ENCODE measurements at places on chromosomes 6 and 20.

GRCh38 chr6:167568407-167569024 is 243.6 kb downstream of the TTLL2 start:
- DNase-seq, result no peak

GRCh38 chr6:85977661-85978060 is 335.0 kb upstream of the SYNCRIP start:
- DNase-seq, result no peak

DNA sequence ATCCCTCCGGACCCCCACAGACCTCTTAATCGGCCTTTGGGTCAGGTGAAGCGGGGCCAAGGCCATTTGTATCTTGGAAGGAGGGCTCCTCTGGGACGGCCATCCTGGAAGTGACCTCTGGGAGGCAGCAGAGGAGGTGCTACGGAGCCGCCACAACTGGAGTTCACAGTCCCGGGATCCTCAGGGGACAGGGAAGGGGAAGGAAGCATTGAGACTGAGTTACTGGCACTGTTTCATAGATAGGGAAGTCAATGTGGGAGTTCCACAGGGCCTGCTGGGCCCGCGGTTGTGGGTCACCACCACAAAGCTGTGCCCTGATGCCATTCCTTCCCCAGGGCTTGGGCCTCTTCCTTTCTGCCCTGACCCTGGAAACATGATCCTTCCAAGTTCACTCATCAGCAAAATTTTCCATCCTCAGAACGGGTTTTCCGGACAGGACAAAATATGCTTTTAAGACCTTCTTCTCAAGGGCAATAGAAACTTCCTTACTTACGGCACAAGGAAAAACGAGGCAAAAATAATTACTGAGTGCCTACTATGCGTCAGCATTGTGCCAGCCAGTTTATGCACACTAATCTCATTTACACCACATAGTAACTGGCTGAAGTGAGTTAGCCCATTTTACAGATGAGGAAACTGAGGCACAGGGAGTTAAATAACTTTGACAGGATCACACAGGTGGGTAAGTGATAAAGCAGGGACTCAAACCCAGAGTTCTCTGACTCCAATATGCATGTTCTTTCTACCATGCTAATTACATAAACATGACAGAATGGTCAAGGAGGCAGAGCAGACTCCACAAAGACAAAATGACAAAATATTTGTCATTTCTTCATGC is 143.8 kb downstream of the UNC5CL start:
- no peak for DNase-seq

DNA sequence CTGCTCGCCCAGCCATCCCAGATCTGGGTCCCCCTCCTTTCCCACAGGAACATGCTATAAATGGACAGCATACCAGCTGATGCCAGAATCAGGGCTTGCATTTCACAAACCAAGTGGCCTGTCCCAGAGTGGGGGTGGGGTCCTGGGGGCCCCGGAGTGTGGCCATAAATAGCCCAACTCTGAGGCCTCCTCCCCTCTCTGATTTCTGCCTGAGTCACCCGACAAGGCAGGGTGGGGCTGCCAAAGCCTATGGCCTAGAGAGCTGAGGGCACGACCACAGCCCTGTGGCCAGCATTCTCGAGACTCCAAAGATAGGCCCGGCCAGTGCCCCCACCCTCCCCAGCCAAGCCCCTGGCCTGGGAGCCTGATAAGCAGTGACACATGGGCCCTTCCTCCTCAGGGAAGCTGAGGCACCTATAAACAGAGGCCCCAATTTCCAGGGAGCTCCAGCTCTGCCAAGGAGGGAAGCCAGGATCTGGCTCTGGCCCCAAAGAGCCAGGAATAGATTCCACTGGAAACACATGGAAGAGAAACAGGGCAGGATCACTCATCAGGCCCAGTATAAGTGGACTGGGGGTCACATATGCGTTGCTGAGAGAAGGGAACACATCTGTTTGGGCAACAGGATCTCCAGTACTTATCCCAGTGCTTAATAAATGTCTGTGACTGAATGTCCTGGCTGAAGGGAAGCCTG is 20.3 kb downstream of the SNTA1 start:
- DNase-seq, result no peak

- no peak for DNase-seq
Measured at GRCh38 chr6:52588087-52588709, 11.3 kb upstream of the TRAM2 start.

DNA sequence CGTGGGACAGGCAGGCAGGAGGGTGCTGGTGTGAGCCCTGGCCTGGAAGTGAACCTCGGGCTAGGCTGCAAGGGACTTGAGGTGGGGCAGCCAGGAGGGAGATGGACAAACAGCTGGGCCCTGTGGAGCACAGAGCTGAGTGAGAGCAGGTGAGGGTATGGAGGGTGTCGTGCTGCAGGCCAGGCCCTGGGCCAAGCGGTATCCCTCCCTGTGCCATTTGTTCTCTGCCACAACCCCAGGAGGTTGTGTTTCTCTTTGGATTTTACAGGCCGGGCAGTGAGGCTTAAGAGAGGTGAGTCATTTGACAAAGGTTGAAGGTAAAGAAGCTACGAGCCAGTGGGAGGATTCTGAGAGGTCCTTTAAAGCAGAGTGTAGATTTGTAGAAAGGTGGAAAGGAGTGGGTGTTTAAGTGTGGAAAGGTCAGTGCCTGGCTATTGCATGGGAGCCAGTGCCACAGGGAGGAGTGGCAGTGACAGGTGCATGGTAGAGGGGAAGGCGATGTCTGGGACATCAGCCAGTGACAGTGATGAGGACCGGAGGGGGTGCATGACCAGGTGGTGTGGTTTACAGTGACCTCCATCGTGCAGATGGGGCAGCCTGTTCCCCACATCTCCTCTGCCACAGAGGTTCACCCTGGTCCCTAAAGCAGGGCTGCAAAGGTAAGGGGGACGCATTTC is 39.8 kb downstream of the GMPR start:
- DNase-seq, result no peak

GRCh38 chr6:105695461-105695860 is 292.6 kb upstream of the PREP start:
- DNase-seq, result no peak

DNA sequence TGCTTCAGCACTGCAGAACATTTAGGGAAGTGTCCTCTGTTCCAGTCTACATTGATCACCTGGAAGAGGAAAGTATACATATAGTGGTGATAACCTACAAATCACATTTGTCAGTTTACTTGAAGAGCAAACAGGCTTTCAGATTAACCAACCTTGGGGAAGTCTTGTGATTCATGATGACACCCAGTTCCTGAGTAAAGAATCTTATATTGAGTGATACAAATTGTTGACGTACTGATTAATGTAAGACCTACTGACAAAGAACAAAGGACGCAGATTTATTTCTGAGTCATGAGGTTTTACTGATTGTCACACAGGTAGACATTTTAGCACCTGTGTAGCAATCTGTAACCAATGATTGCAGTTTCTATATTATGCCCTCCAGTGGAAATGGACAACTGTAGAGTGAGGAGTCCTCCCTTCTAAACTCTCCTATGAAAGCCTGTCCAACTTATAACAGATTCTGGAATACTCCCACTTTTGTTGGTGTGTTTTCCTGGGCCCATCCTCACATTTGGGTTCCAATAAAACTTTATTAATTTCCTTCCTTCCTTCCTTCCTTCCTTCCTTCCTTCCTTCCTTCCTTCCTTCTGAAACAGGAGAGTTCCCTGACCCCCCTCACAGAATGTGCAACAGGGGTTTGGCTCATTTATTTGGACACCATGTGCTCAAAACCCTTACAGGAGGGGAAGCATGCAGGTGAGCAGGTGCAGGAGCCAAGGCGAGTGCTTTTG is 113.5 kb downstream of the SLC35B3 start:
- DNase-seq, result no peak

DNA sequence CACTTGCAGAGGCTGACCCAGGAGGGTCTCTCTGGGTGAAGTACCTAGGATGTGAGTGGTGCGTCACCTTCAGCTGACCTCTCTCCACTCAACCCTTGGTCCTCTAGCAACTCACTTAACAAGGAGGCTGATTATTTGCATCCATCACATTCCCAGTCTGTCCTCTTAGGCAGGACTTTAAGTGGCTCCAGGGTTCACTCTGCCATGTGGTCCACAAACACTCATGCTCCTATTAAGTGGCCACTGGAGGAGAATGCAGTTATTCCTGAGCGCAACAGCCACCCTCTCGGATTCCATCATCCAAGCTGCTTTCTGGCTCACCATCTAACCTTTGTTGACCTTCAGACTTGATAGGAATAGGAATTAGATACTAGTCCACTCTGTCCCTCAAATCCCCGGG is 61.1 kb upstream of the SCAF8 start:
- DNase-seq, result no peak

DNA sequence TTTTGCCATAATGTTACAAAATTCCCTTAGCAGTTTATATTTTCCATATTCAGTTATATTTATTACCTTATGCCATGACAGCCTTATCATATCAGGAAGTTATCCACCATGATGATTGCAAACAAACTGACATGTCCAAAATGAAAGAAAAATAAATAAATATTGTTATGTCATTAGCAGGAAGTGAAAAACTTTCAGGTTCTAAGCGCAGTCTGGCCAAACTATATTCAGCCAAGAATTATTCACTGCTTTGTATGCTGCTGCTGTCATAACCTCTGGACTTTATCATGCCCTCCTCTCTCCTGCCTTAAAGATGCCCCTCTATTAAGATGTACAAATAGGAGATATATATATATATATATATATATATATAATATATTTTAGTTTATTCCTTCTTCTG is 27.7 kb upstream of the DEFB112 start:
- no peak for DNase-seq

GRCh38 chr6:154510144-154510905 is at the start of gene CNKSR3:
TSS of gene CNKSR3 (minus strand) at chr6:154510685. CDS start at chr6:154510114, 571 bp downstream.
- DNase-seq, result peak; percentile 84

GRCh38 chr6:148964467-148964866 is 217.6 kb downstream of the UST start:
- DNase-seq, result no peak

GRCh38 chr6:14478381-14479225 is 361.0 kb downstream of the CD83 start:
- no peak for DNase-seq

- no peak for DNase-seq
Measured at GRCh38 chr6:128414943-128415342, 105.5 kb downstream of the PTPRK start.

DNA sequence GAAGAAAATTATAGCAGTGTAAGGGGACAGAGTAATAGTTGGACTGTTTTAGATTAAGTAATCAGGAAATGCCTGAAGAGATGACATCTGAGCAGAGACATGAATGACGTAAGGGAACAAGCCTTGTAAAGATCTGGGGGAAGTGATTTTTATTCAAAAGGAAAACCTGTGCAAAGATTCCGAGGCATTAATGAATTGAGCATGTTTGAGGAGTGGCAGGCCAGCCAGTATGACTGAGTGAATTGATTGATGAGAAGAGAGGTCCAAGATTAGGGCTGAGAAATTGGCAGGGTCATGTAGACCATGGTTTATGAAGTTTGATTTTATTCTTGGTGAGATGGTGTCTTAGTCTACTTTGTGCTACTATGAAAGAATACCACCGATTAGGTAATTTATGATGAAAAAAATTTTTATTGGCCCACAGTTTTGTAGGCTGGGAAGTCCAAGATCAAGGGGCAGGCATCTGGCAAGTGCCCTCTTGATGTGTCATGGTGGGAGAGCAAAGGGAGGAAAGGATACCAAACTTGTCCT is 95.1 kb downstream of the LIN28B start:
- DNase-seq, result no peak

DNA sequence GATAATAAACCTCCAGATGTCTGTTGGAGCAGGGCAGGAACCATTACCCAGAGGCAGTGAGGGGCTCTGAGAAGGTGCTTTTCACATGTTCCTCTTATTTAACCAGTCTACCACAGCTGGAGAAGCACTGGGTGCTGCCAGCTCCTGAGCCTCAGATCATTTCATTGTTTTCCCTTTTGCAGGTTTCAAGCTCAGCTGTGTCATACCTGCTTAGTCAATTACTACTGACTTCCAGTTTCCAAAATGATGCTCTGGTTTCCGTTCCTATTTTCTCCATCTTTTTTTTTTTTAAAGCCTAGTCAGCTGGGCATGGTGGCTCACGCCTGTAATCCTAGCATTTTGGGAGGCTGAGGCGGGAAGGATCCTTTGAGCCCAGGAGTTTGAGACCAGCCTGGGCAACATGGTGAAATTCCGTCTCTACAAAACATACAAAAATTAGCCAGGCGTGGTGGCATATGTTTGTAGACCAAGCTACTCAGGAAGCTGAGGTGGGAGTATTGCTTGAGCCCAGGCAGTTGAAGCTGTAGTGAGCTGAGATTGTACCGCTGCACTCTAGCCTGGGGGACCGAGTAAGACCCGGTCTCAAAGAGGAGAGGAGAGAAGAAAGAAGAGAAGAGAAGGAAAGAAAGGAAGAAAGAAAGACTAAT is 6.7 kb downstream of the FLOT1 start:
- DNase-seq, result no peak

- DNase-seq, result no peak
Measured at GRCh38 chr6:158972241-158973233, 27.5 kb downstream of the RSPH3 start.

GRCh38 chr6:12245763-12246718 is 44.1 kb upstream of the EDN1 start:
- DNase-seq, result no peak

DNA sequence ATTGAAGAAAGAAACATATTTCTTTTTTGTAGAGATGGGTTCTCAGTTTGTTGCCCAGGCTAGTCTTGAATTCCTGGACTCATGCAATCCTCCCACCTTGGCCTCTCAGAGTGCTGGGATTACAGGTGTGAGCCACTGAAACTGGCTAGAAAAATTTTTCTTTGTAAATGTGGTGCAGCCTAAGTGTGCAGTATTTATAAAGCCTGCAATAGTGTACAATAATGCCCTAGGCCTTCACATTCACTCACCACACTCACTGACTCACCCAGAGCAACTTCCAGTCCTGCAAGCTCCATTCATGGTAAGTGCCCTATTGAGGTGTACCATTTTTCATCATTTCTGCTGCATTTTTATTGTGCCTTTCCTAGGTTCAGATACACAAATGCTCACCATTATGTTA is 31.4 kb downstream of the NHSL1 start:
- no peak for DNase-seq

GRCh38 chr6:105253787-105254186 is 74.0 kb upstream of the POPDC3 start:
- no peak for DNase-seq

GRCh38 chr20:22582964-22583772 is 1.2 kb downstream of the FOXA2 start:
- DNase-seq, result no peak

GRCh38 chr20:52039790-52040189 is 151.8 kb downstream of the ZFP64 start:
- DNase-seq, result no peak

DNA sequence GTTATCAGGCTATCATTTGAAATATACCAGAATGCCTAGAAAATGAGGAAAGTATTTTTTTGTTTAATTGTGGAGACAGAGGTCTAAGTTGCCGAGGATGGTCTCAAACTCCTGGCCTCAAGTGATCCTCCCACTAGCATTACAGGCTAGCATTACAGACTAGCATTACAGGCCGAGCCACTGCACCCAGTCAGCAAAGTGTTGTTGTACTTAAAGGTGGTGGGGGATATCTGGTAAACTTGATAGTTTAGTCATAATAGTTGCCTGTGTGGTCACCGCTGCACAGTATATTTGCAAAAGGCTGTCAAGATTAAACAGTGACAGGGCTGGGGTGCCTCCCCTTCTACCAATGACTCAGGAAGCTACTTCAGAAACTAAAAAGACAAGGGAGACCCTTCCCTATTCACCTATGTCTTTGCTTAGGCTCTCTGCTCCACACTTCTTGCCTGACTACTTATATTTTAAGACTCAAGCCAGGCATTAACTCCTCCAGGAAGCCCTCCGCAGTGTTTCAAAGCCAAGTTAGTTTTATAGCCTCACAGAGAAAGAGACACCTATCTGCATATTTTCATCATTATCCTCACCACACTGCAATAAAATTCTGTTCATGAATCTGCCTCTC is 3.1 kb upstream of the AKIRIN2 start:
- no peak for DNase-seq

GRCh38 chr6:31659649-31660380 is 763 bp downstream of the C6orf47 start:
- DNase-seq, result no peak

All from C1 segment of cervical spinal cord (tissue), 14 donors.